ENCODE measurements at places on chromosomes 3 and 15.

GRCh38 chr3:143121241-143122088 is 1.9 kb downstream of the CHST2 start:
- DNase-seq, result peak; percentile 36

- DNase-seq, result no peak
These were observed 755 bp upstream of the TMEM108 start for GRCh38 chr3:133037436-133037835.

GRCh38 chr3:35194666-35195065 is 444.7 kb upstream of the ARPP21 start:
- DNase-seq, result no peak

- DNase-seq, result no peak
These were observed 22.7 kb upstream of the GOLGA8B start for GRCh38 chr15:34606131-34606530.

GRCh38 chr3:151101270-151101969 is 16.0 kb downstream of the MED12L start:
- no peak for DNase-seq

- DNase-seq, result no peak
These were observed 43.0 kb upstream of the MUC4 start for GRCh38 chr3:195854628-195855294.

DNA sequence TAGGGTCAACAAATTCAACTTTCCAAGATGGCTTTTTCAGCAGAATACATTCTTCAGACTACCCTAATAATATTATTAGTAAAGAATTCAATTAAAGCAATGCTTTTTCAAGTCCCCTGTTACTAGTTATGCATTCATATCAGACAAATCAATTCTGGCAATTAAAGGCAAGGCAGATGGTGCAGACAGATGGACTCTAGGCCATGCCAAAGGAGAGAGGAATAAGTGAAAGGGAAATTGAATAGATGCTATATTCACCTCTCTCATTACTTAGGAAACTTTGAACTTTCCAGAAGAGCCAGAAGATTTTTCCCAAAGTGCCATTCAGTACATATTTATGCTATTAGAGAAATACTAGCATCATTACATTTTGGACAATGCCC is 487.7 kb upstream of the RASGRP1 start:
- no peak for DNase-seq

- DNase-seq, result no peak
These were observed 16.1 kb upstream of the GYG1 start for GRCh38 chr3:148975248-148975647.

- no peak for DNase-seq
These were observed 13.1 kb upstream of the TFG start for GRCh38 chr3:100696161-100696560.

GRCh38 chr3:16520970-16521881 is 7.7 kb upstream of the RFTN1 start:
- no peak for DNase-seq

- DNase-seq, result no peak
These were observed 48.7 kb downstream of the ZPLD1 start for GRCh38 chr3:102483556-102483955.

DNA sequence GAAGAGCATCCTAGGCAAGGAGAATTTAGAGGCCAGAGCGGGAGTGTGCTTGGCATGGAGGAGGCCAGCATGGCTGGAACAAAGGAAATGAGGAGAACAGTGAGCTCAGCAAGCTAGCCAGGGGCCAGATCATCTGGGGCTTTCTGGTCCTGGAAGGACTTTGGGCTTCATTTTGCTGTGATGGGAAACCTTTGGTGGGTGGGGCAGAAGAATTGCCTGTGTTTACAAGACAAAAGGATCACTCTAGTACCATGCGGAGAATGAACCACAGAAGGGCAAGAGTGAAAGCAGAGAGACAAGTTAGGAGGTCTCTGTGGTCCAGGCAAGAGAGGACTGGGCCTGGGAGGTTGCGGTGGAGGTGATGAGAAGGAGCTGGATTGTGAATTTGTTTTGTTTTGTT is 61.6 kb upstream of the FOXP1 start:
- no peak for DNase-seq

DNA sequence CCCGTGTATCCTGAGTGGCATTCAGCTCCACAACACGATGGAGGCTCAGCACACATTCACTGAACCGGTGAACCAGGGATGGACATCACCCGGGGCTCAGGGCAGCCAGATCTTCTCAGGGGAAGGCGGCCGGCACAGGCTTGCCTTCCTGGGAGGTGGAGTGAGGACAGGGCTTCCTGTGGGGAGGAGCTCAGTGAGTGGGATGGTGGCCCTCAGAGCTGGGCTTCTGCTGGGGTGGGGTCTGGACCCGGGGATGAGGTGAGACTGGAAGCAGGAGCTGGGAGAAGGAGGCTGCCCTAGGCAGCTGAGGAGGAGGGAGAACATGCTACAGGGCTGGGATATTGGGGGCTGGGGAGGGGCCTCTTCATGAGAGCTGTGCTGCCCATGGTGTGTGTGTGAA is 58.5 kb upstream of the PRR23E start:
- no peak for DNase-seq

All from stimulated activated CD8-positive, alpha-beta memory T cell treated with anti-CD3 and anti-CD28 coated beads, Interleukin-7, amount 100 ng/mL, for 1 hour (primary cell).